GM18507 (cell line): ENCODE measurements at places on chromosomes 2 and 18.

DNA sequence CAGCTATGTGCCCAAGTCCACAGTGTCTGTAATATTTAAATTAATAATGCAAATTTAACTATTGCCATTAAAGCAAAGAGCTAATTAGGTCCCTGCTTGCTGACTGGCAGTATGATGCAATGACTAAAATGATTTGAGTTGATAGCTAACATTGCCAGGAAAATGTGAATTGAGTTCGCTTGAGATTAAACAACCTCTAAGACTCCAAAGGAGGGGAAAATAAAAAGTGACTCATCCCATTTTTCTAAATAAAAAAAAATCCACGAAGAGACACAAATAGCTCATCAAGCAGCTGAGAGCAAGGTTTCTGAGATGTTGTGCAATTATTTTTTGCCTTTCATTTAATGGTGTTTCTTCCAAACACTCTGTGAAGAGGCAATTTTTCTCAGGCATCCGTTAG lies 413.0 kb downstream of the MTX2 start:
- no peak for DNase-seq

- DNase-seq, result no peak
Observed at GRCh38 chr2:71892423-71892730, 255.3 kb downstream of the CYP26B1 start.

DNA sequence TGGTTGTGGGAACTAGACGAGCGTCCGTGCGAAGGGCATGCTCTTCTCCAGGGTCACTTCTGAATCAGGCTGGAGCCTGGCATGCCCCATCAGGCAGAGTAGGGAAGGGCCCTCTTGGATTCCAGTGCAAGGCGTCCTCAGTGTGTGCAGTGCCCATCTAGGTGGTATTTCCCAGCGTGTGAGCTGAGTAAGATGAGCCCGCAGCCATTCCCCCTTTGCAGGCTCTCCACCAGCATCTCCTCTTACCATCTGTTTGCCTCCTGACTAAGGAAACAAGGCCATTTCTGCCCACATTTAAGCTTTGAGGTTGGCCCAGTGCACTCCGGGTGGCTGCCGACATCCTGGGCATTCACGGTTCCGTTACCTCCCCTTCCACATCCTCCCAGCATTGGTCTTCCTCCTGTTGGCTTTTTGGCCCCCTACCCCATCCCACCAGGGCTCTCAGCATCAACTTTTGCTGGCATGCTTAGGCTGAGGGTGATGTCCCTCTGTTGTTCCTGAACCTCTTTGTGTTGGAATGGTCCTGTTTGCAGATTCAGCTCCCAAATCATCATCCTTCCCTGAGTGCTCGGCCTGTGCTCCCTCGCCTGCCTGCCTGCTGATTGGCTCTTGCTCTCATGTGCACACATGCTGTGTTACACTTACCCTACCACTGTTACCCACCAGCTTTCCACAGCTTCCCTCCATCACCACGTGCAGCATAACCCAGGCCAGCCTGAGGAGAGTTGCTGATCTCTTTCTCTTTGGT lies 11.8 kb downstream of the CEP68 start:
- DNase-seq, result no peak

GRCh38 chr2:233676046-233676445 lies 4.3 kb downstream of the UGT1A9 start:
- no peak for DNase-seq

GRCh38 chr18:44452346-44452745 lies 228.3 kb upstream of the SETBP1 start:
- no peak for DNase-seq

DNA sequence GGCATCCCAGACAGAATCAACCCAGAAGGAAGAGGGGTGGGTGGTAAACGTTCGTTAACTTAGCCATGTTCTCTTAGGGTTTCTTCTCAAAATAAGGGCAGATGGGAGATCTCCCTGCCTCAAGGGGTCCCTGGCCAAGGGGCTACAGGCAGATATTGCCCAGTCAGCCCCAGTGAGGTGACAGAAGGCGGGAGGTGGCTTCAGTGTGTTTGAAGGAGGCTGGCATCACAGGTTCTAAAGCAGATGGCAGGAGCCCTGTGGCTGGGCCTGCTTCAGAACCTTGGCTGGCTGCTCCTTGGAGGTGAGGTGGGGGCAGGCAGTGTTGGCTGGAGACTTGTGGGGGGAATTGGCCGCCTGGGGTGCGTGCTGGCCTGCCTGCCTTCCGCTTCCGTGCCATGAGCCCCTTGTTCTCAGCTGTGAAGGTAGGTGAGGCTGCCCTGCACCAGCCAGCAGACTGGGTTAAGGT lies 23.5 kb downstream of the HPCAL1 start:
- DNase-seq, result no peak

- DNase-seq, result no peak
Observed at GRCh38 chr2:128786741-128787478, 468.2 kb upstream of the HS6ST1 start.

- DNase-seq, result no peak
Observed at GRCh38 chr2:238151628-238152235, 7.0 kb upstream of the ERFE start.

- no peak for DNase-seq
Observed at GRCh38 chr2:183935005-183935404, 663.3 kb upstream of the ZNF804A start.

- peak; percentile 35 for DNase-seq
Observed at GRCh38 chr2:25851740-25852503, 26.4 kb downstream of the ASXL2 start.

DNA sequence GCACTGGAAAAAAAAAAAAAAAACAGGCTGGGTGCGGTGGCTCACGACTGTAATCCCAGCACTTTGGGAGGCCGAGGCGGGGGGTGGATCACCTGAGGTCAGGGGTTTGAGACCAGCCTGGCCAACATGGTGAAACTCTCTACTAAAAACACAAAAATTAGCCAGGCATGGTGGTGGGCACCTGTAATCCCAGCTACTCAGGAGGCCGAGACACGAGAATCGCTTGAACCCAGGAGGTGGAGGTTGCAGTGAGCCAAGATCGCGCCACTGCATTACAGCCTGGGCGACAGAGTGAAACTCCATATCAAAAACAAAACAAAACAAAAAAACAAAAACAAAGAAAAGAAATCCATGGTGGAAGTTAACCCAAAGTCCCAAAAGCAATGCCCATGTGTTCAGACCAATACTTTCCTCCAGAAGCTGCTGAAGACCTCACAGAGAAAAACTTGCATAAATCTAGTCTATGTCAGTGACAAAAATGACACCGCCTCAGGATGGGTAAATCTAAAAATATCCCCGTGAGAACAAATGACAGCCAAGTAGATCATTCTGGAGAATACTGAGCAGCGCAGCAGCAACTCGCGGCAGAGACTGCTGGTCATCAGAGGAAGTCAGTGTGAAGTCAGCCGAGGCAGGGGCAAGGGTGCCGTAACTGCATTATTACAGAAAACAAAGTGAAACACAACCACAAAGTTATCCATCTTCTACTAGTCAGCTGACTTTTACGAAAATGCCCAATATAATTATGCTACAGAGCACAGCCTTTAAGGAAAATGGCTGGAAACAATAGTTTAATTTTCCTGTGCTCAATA lies 41.0 kb downstream of the LPIN2 start:
- DNase-seq, result peak; percentile 56

DNA sequence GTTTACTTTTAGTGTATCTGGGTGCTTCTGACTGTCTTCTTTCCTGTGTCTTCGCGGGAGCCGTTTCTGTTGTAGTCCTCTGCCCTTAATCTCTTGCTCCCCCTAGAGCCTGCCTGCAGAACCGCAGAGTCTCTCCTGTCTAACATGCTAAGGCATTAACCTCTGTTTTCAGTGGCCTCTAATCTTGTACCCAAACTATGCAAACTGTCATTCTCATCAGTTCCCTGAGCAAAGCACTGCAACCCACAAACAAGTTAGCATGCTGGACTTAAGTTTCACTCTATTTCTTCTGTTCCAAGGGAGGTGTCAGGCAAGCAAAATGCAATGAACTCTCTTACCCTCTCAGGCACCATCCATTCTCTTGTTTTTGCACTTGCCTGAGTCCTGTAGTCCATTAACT lies 138.4 kb downstream of the OTX1 start:
- DNase-seq, result peak; percentile 3

GRCh38 chr2:238912916-238913875 lies 65.3 kb downstream of the TWIST2 start:
- DNase-seq, result no peak

- no peak for DNase-seq
Observed at GRCh38 chr18:45136381-45137086, 455.8 kb downstream of the SETBP1 start.

GRCh38 chr2:85911097-85911496 lies 22.3 kb upstream of the ST3GAL5 start:
- no peak for DNase-seq

DNA sequence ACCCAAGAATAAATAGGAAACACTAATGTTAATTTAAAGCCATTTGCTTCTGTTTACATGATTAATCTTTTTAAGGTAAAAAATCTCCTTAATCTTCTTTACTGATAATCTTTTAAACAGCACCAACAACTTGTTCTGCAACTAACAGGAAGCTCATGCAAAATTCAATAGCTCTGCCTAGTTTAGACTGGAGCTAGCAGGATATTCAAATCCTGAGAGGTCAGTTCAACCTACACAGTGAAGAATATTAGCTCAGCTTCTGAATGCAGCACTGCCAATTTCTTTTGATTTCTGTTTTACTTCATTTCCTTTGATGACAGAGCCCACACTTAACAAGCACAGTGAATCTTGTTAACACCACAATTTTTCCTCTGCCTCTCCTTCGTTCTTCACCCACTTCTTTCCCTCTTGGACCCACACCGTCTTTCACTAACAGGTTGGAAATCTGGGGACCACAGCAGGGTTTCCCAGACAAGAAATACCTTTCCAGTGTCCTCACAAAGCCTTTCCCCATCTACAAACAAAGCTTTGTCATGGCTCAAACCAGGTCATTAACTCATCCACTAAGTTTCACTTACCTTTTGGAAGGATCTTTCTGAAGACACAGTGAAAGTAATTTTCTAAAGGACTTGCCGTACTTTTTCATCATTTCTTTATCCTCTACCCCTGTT lies 109.8 kb downstream of the STK39 start:
- no peak for DNase-seq

- no peak for DNase-seq
Observed at GRCh38 chr2:43634604-43635306, 2.3 kb upstream of the PLEKHH2 start.

DNA sequence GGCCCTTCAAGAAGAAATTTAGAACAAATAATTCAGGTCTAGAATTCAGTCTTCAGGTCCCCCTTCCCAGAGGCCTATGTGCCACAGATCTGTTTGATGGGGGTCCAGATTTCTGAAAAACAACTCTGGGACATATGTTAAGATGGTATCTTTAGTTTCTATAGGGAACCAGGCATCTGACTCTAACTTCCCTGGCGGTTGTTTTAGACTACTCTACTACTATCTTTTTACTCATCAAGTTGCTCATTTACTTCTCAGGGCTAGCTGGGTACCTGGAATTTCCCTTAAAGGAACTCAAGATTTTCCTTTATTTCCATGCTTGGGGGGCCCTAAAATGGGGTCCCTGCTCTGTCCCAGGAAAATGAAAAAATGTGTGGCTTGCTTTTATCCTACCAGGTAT lies 114.7 kb upstream of the RAB6C start:
- no peak for DNase-seq

DNA sequence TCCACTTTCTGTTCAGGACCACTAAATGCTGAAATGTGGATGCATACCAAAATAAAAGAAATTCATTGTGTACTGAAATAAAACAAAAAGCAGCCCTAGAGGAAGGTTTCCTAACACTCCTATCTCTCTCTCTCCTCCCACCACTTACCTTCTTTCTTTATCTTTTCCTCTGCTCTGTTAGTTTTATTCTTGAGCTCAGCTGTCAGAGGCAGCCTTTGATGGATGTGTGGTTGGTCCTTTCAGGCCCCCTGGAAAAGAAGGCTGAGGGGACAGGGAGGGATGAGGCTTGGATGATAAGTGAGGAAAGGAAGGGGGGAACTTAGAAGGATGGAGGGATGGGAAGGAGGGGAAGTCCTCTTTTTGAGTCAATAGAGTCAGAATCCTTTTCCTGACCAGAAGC lies 47.6 kb downstream of the DHRS9 start:
- no peak for DNase-seq

GRCh38 chr2:125207431-125207830 lies 1182.3 kb downstream of the CNTNAP5 start:
- no peak for DNase-seq

- no peak for DNase-seq
Observed at GRCh38 chr18:11567396-11567795, 42.0 kb upstream of the SLC35G4 start.

GRCh38 chr18:29855637-29856036 lies 1186.9 kb downstream of the DSC3 start:
- no peak for DNase-seq

DNA sequence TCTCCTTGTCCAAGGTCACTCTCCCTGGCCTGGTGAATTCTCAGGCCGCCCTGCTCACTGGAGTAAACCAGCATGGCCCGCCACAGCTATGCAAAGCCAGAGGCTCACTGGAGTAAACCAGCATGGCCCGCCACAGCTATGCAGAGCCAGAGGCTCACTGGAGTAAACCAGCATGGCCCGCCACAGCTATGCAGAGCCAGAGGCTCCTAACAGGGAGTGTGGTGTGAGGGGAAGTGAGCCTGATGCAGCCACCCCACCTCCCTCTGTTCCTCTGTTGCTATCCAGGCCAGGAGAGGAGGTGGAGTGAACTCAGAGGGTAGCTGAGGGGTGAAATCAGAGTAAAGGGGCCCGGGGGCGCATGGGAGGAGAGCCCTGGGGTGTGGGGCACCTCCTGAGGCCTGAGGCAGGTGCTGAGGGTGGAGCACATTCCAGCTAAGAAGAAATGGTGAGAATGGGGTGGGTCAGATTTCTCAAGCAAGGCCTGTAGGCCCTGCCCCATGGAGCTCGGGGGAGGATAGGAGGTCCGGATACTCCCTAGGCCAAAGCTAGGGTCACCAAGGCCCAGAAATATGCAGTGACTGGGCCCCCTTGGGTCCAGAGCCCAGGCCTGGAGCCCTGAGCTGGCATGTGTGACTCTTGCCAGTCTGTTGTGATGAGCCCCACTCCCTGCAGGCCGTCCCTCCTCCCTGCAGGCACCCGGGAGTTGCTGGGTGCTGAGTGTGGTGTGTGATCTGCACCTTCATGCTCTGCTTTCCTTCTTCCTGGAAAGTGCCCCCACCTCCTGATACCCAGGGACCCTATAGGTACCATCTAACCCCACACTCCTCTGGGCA lies 1.5 kb downstream of the ATP6V1B1 start:
- no peak for DNase-seq

GRCh38 chr2:45533771-45534170 lies 77.3 kb downstream of the SRBD1 start:
- no peak for DNase-seq

DNA sequence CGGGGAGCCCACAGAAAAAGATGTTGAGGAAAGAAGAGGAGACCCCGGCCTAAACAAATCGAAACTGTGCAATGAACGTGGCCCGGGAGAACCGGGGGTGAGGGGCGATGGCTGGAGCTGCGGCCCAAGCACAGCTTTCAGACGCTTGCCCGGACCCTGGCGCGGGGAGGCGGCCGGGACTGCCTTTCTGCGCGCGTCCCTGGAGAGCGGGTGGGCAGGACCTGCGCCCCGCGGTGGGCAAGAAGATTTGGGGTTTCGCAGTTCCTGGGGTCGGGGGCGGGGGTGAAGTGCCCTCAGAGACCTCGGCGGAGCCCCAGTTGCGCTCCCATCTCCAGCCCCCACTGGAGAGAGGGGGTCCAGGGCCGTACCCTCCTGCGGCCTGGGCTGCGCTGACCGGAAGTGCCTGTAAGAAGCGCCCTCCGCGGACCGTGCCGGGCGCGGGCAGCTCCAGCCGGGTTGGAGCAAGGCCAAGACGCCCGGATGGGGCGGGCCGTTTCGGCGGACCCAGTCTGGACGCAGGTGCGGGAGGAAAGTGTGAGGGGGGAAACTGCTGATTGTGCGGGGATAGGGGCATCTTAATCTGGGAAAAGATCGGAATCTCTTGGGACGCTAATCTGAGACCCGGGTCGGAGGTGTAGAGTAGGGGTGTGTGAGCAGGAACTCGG lies 11.6 kb downstream of the EN1 start:
- no peak for DNase-seq
